Right atrium auricular region (tissue), 2 donors: ENCODE measurements at places on chromosomes 3 and 15. TPM values are rescaled to one million over a fixed set of nuclear protein-coding genes. Genes with fewer than 3 reads are reported as not detected.

DNA sequence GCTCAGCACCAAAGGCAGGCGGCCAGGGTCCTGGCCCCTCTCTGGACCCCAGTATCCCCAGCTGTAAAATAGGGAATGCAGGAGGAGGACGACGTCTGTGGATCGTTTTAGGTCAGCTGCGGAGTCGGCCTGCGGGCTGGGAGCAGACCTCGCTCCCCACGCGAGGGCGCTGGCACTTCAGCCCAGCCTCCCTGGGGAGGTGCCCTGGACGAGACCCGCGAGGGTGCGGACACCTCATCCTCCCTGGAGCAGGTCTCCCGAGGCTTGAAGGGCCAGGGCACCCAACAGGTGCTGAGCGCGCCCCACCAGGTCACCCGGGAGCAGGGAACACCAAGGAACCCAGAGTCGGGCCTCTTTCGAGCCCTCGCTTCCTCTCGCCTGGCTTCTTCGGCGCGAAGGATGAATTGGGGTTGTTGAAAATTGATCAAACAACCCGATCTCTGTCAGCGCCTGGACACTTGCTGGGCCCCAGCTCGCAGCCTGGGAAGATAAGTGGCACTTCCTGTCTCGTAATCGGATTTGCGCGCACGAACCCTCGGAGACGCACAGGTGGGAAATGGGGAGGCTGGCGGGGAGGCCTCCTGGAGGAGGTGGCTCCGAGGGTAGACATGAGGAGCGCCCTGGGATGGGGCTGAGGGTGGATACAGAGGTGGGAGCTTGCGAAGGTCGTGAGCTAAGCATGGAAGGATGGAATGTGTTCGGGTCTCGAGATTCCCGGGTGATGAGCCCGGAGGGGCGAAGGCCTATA is 588 bp upstream of the VIPR1 start:
- peaks cover 24% of the 10 kb centered on the region for H3K4me1 ChIP-seq
- no peak overlapping the region for H3K27ac ChIP-seq
- peak; percentile 67 for DNase-seq
- H3K4me3 ChIP-seq = peak overlapping the region; percentile 60
- no peaks in the 10 kb centered on the region for H3K27me3 ChIP-seq
- H3K36me3 ChIP-seq = no peaks in the 10 kb centered on the region

- H3K4me3 ChIP-seq = no peak overlapping the region
- no peak overlapping the region for H3K27ac ChIP-seq
- DNase-seq = no peak
- H3K27me3 ChIP-seq = no peaks in the 10 kb centered on the region
- no peaks in the 10 kb centered on the region for H3K4me1 ChIP-seq
- no peaks in the 10 kb centered on the region for H3K36me3 ChIP-seq
These were observed 57.7 kb downstream of the SUMF1 start for GRCh38 chr3:4409415-4409814.

GRCh38 chr15:63414474-63415120 is 33.0 kb upstream of the CA12 start:
- no peaks in the 10 kb centered on the region for H3K4me1 ChIP-seq
- H3K27me3 ChIP-seq = no peaks in the 10 kb centered on the region
- DNase-seq = peak; percentile 21
- H3K36me3 ChIP-seq = no peaks in the 10 kb centered on the region
- H3K27ac ChIP-seq = no peak overlapping the region

DNA sequence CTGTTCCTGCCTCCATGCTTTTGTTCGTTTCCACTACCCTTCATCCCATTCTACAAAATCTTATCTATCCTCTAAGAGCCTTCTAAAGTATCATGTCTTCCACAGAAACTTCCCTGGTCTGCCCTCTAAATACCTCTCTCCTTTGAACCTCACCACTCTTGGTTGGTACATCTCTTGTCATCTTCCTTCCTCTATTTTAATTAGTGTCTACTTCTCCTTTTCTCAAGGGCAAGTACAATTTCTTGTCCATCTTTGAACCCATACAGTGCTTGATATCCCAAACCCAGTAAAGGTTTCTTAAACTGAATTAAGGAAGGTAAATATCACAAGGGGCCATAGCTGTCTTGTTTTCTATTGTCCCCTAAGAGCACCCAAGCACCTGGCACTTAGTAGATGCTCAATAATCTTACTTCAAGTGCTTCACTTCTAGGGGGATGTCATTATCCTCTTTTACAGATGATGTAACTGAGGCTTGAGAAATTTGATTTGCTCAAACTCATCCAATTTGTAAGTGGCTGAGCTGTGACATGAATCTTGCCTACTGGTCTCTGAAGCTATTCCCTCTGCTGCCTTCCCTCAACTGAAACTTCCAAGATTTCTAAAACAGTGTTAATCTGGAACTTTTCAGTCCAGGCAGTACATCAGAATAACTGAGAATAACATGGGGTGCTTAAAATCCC is 2.6 kb upstream of the DAPK2 start:
- H3K4me3 ChIP-seq = no peak overlapping the region
- H3K27ac ChIP-seq = no peak overlapping the region
- H3K27me3 ChIP-seq = no peaks in the 10 kb centered on the region
- peaks cover 22% of the 10 kb centered on the region for H3K4me1 ChIP-seq
- DNase-seq = no peak

DNA sequence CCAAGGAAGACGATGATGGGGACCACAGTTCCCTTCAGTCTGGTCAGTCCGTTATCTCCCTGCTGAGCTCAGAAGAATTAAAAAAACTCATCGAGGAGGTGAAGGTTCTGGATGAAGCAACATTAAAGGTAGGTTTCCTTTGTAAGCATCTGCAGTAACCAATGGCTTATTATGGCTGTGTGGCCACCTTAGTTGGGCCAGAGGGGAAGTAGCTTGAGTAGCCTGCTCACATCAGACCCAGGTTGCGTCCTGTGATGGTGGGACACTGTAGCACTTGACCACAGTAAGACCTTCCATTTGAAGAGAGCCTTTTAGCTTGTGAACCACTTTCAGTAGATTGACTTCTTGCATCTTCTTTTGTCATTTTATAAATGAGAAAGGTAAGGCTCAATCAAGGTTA is 22.6 kb downstream of the STARD5 start:
- no peaks in the 10 kb centered on the region for H3K27me3 ChIP-seq
- DNase-seq = no peak
- peaks cover 7% of the 10 kb centered on the region for H3K36me3 ChIP-seq

DNA sequence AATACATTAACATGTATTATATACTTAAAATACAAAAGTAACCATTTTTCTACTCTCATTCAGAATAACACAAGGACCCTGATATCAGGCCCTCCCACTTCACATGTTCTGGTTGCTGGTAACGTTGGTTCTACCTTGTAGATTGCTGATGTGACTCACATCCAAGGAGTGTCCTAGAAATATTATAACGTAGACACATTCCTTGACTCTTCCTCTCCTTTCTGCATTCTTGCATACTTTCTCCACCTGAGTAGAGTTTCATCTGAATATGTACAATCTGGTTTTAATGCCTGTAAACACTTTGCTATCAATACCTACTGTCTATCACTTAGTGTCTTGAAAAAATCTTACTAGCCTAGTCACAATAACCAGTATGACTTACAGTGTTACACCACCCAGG is 35.0 kb upstream of the NEDD4 start:
- no peaks in the 10 kb centered on the region for H3K4me1 ChIP-seq
- DNase-seq = no peak
- H3K27ac ChIP-seq = no peak overlapping the region

- H3K4me3 ChIP-seq = no peak overlapping the region
- H3K36me3 ChIP-seq = no peaks in the 10 kb centered on the region
- no peak overlapping the region for H3K27ac ChIP-seq
- no peaks in the 10 kb centered on the region for H3K27me3 ChIP-seq
These were observed 8.7 kb downstream of the DAZL start for GRCh38 chr3:16596352-16597032.

GRCh38 chr3:49158103-49158709 is 7.9 kb downstream of the CCDC71 start:
- DNase-seq = no peak
- no peaks in the 10 kb centered on the region for H3K4me1 ChIP-seq
- no peaks in the 10 kb centered on the region for H3K27me3 ChIP-seq
- peaks cover 6% of the 10 kb centered on the region for H3K36me3 ChIP-seq
- H3K4me3 ChIP-seq = no peak overlapping the region

- no peaks in the 10 kb centered on the region for H3K27me3 ChIP-seq
- DNase-seq = no peak
These were observed 37.1 kb downstream of the PHC3 start for GRCh38 chr3:170144437-170144843.

DNA sequence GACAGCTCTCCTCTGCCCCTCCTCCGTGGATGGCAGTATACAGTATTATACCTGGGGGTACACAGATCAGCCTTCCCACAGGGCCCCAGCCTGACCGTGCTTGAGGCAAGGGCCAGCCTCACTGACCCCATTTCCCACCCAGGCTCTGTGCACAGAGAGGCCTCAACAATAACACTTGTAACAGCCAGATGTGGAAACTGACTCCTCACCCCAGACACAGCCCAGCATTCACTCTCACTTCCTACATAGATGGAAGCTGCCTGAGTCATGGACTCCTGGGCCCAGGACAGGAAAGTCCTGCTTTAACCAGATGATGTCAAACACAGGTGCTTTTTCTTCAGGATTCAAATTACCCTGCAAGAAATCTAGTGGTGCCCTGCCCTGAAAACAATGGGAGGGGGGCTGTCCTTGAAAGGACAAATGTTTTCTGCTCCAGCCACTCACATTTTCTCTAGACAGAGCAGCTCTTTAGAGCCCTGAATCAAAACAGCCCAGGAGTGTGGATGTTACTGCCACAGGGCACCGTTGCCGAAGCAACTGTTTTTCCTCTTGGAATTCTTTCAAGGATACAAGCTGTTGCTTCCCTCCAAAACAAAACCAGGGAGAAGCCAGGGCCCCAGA is 16.4 kb downstream of the CCDC12 start:
- H3K27ac ChIP-seq = peak overlapping the region; percentile 78
- no peaks in the 10 kb centered on the region for H3K36me3 ChIP-seq
- no peaks in the 10 kb centered on the region for H3K4me1 ChIP-seq
- no peak overlapping the region for H3K4me3 ChIP-seq

GRCh38 chr15:71748293-71748718 is 62.0 kb upstream of the NR2E3 start:
- H3K4me1 ChIP-seq = no peaks in the 10 kb centered on the region
- no peak for DNase-seq
- peaks cover 10% of the 10 kb centered on the region for H3K36me3 ChIP-seq
- no peak overlapping the region for H3K4me3 ChIP-seq
- H3K27me3 ChIP-seq = no peaks in the 10 kb centered on the region
- no peak overlapping the region for H3K27ac ChIP-seq

DNA sequence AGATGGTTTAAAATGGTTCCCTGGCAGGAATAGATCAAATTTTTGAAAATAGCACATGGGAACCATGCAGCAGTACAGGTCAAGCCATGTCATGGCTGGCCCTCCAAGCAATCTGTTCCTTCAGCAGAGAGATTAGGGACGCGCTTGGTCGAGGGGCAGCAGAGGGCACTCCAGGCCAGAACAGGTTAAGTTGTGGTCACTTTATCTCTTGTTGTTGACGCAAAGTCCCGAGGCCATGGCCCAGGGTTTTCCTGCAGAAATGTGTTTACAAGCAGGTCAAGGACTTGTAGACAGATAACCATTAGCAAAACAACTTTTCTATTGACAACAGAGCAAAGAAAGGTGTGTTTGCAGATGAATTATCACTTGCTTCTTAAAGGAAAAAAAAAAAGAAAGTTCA is 570.0 kb upstream of the NR2F2 start:
- DNase-seq = no peak
- no peak overlapping the region for H3K4me3 ChIP-seq
- no peaks in the 10 kb centered on the region for H3K27me3 ChIP-seq
- no peaks in the 10 kb centered on the region for H3K4me1 ChIP-seq
- H3K36me3 ChIP-seq = no peaks in the 10 kb centered on the region

DNA sequence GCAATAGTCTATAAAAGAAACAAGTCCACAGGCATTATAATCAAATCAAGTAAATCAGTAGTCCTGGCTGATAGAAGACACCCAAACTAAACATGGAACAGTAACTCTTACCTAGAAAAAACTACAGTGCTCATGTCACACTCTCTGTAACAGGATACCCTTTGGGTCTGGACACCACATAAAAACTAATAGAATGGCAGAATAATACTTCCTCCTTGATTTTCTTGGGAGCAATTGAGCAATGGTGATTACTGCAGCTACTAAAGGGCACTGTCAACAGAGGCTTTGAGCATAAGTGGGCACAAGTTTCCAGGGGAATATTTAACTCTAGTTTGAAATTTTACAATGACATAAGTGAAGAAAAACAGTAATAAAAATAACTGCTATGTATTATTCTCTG is 59.5 kb downstream of the GLB1 start:
- no peaks in the 10 kb centered on the region for H3K4me1 ChIP-seq
- H3K27ac ChIP-seq = no peak overlapping the region
- no peak overlapping the region for H3K4me3 ChIP-seq
- no peaks in the 10 kb centered on the region for H3K27me3 ChIP-seq

DNA sequence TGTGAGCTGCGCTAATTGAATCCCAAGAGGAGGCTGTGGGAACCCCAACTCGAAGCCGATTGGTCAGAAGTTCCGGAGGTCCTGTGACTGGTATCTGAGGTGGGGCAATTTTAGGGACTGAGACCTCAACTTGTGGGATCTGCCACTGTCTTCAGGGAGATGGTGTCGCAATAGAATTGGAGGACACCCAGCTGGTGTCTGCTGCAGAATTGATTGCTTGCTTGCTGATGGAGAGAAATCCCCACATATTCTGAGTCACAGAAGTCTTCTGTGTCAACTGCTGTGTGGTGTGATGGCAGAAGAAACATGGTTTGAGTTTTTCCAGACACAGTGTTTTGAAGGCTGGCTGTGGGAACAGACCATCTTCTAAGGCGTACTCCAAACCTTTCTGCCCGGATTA is 99.7 kb upstream of the PLXNA1 start:
- no peak overlapping the region for H3K4me3 ChIP-seq
- H3K4me1 ChIP-seq = peaks cover 9% of the 10 kb centered on the region
- no peaks in the 10 kb centered on the region for H3K27me3 ChIP-seq
- no peaks in the 10 kb centered on the region for H3K36me3 ChIP-seq

GRCh38 chr3:120081719-120082118 is 12.5 kb downstream of the GSK3B start:
- peaks cover 46% of the 10 kb centered on the region for H3K4me1 ChIP-seq
- no peak for DNase-seq
- H3K27ac ChIP-seq = no peak overlapping the region
- no peaks in the 10 kb centered on the region for H3K36me3 ChIP-seq

GRCh38 chr3:59388555-59389270 is 338.9 kb upstream of the CFAP20DC start:
- DNase-seq = no peak
- H3K4me1 ChIP-seq = no peaks in the 10 kb centered on the region
- H3K27me3 ChIP-seq = no peaks in the 10 kb centered on the region
- no peak overlapping the region for H3K27ac ChIP-seq
- no peak overlapping the region for H3K4me3 ChIP-seq

DNA sequence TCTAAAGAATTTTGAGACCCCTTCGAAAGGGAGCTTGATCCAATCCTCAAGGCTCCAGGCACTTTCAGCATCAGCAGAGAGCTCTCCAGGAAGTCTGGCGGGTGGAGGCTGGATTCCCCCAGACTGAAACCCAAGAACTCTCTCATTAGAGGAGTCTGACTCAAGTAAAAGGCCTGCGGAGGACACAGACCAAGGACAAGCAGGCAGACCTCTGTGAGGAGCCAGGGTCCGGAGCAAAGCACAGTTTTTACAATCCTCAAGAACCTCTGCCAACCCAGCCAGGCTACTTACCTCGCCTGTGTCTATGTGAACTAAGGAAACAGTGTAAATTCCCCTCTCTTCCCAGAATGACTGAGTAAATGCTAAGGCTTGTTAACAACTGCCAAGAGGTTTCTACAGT is 86.2 kb downstream of the FBN1 start:
- peaks cover 29% of the 10 kb centered on the region for H3K4me1 ChIP-seq
- H3K4me3 ChIP-seq = no peak overlapping the region
- no peaks in the 10 kb centered on the region for H3K36me3 ChIP-seq
- H3K27ac ChIP-seq = peak overlapping the region; percentile 37

TMEM108 gene
- 5.3 TPM for total RNA-seq

LSMEM2 gene
- 10.6 TPM for total RNA-seq

LRRIQ4 gene
- total RNA-seq = not detected

SEMA5B gene
- total RNA-seq = 0.51 TPM

ADGRG7 gene
- not detected for total RNA-seq

MYD88 gene
- total RNA-seq = 7.1 TPM

RETNLB gene
- not detected for total RNA-seq

FURIN gene
- 57.1 TPM for total RNA-seq
